ENCODE measurements at places on chromosomes 5 and 9.

GRCh38 chr9:126702151-126703001, 88.6 kb downstream of the LMX1B start:
- no peak for DNase-seq

GRCh38 chr5:8580298-8580697, 711.4 kb downstream of the MTRR start:
- no peak for DNase-seq

GRCh38 chr9:11128156-11128555, 515.4 kb upstream of the PTPRD start:
- no peak for DNase-seq

GRCh38 chr9:74172874-74173273, 324.3 kb upstream of the RORB start:
- no peak for DNase-seq

- DNase-seq = peak; percentile 40
Measured at GRCh38 chr5:129243039-129243438, 148.5 kb downstream of the ISOC1 start.

DNA sequence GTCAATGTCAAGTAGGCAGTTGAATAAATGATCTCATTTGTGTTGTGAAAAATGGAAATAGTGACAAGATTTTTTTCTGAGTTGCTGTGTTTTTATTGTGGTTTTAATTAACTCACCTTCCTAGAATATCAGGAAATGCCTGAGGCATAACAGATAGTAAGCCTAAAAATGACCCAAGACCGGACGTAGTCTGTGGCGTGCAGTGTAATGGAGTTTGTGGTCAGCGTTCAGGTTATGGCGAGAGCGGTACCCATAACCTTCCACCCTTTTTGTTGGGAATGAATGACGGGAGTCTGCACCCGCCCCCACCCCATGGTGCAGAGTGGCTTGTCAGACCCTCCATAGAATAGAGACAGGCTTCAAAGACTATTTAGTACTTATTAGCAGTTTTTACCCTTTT, 119.3 kb downstream of the GALNT10 start:
- peak; percentile 70 for DNase-seq

DNA sequence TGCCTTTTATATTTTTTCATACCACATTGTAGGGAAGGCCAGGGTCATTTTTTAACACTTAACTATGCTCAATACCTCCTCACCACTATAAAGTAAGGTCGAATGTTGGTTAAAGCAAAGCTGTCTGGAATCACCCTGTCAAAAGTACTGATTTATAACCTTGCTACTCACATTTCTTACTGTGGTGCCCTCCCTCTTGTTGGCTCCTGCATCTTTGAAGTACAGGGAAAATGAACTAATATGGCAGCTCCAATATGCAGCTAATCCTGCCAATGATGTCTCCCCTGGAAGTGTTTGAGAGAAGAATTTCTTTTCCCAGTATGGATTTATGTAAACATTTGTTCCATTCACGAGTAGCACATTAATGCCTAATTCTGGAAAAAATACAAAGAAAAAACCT, 108.4 kb upstream of the RPS23 start:
- no peak for DNase-seq

- DNase-seq = no peak
Measured at GRCh38 chr9:133246991-133247390, 28.0 kb downstream of the ABO start.

DNA sequence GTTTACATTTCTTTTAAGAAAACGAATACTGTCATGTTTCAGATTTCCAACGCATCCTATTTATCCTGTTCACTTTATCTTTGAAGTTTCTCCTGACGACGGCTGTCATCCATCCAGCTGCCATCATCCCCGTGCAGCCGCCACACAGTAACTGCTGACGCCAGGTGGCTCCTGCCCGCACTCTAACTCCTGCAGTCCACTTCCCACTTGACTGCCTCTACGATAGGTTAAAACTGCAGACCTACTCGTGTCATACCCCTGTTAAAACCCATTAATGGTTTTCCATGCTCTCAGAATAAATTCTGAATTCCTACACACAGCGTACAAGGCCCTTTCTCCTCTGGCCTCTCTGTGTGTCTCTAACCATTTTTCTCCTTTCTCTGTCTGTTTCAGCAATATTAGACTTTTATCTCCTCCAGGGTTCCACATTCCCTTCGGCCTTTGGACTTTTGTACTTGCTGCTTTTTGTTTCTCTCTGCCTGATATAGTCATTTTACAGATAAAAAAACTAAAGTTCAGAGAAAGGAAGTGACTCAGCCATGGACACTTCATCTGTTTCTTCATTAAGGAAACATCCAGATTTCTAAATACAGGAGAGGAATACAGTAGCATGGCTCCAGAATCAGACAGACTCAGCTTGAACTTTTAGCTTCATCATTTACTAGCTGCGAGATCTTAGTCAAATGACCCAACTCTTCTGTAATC, 84.9 kb downstream of the ADAMTS12 start:
- DNase-seq = peak; percentile 93

- no peak for DNase-seq
Measured at GRCh38 chr5:176405656-176406435, 10.5 kb downstream of the CLTB start.

DNA sequence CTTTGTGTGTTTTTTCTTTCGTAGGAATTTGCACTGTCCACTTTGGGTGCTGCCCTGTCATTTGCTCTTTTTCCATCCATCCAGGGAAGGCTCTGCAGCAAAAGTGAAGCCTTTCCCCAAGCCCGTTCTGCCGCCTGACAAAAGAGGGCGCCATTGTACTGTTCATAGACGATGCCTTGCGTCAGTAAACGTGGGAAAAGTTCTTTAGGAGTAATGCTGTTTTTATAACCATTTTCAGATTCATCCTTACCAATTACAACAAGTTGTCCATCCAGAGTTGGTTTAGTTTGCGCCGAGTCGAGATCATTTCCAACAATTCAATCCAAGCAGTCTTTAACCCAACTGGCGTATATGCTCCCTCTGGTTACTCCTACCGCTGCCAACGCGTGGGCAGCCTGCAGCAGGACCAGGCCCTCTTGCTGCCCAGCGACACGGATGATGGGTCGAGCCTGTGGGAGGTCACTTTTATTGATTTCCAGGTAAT, 34.3 kb upstream of the RPS23 start:
- peak; percentile 91 for DNase-seq

DNA sequence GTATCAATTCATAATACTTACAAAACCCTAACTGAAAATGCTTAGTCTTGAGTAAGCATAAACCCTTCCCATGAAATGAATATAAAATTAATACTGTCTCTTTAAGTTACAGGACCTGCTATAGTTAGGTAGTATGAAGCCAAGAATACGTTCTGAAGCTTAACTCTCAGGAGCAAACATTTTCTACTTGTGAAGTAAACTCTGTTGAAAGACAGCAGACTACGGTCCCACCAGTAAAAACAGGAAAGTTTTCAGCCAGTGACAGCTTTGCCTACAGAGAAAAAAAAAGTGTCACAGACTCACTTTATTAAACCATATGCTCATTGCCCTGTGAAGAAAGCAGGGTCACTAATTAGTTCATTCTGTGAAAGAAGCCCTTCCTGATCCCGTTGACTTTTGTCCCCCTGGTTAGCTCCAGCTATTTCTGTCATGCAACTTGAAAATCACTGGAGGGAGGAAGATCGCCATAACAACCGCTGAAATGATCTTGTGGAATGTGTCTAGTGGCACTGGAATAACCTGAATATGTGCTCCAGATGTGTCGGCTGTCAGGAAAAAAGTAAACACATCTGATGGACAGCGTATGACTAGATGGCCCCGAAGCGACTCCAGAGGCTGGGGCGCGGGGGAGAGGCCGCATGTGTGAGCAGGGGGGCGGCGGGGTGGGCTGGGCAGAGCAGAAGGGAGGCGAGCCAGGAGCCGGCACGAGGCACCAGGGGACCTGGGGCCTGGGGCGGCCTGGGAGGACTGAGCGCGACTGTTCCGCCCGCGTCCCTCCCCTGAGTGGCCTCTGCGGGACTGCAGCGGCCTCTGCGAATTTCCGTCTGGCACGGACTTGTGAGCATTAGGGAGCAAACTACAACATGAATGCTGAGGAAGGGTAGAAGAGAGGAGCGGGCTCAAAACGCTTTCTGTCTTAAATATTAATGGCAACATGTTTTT, 41.9 kb downstream of the BNC2 start:
- DNase-seq = peak; percentile 47

DNA sequence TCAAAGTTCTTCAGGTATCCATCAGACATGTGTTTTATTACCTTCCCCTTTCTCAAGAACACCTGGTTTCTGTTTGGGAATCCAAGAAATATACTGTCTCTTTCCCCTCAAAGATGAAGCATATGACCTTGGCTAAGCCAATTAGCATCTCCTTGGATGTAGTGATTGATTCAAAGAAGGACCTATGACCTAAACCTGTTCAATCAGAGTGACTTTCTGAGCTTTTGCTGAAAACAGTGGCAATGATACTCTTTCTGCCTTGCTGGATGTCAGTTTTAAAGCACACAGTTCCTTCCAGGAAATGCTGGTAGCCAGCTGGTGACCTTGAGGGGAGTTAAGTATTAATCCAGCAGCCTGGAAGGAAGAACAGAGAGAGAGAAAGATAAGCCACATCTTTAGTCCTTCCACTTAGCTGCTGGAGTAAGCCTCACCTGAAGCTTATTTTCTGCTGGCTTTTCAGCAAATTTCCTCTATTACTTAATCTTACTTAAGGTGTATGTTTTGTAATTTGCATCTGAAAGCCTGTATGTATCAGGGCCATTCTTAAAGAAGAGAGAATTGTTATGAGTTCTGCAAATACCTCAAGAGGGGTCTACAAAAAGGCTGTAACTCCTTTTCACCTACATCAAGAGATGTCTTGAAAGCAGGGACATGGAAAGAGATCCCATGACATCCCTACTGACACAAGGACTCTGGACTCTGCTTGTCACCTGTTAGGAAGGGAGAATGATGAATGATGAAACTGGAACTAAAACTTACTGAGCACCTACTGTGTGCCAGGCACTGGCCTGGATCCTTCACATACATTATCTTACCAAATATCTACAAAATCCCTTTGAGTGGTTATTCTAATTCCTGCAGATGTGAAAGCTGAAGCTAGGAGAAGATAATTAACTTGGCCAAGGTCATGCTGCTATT, 35.2 kb upstream of the PIK3R1 start:
- DNase-seq = no peak

DNA sequence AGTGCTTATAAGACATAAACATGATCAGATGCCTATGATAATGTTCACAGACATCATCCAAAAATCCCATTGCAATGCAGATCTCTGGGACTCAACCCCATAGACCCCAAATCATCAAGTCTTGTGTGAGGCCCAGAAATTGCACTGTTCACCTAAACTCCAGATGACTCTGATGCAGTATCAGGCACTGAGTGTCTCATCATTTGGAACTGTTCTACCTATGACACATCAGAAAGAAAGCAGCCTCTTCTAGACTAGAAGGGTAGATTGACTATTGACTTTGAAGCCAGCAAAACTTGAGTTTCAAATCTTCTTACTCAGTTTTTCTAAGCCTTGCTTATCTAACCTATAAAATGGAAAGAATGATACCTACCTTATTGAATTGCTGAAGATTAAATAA, 58.7 kb upstream of the PAPPA start:
- DNase-seq = no peak

DNA sequence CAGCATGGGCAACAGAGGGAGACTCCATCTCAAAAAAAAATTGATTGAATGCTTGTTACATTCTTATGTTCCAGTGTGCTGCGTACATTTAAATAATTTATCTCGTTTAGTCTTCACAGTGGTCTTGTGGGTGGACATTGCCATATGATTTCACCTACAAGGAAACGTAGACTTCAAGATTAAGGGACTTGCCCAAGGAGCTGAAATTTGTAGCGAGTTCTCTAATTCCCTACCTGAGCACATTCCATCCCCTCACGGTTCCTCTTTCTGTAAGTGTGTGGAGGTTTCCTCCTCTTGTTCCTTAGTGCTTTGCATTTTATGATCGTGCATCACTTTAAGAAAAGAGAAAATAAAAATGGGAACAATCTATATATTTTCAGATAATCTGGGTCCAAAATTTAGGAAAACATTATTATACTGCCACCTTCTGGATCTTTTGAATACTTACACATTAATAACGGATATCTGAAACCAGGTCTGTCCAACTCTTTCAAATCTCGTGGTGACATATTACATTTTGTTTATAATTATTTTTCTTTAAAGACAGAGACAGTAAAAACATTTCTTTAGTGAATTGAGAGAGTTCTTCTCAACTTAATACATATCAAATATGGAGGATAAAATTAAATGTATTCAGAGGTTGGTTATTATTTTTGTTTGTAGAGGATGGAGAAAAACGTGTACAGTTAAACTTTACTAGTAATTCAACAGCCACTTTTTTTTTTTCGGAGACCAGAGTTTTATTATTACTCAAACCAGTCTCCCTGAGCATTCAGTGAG, 29.9 kb upstream of the C7 start:
- peak; percentile 60 for DNase-seq

DNA sequence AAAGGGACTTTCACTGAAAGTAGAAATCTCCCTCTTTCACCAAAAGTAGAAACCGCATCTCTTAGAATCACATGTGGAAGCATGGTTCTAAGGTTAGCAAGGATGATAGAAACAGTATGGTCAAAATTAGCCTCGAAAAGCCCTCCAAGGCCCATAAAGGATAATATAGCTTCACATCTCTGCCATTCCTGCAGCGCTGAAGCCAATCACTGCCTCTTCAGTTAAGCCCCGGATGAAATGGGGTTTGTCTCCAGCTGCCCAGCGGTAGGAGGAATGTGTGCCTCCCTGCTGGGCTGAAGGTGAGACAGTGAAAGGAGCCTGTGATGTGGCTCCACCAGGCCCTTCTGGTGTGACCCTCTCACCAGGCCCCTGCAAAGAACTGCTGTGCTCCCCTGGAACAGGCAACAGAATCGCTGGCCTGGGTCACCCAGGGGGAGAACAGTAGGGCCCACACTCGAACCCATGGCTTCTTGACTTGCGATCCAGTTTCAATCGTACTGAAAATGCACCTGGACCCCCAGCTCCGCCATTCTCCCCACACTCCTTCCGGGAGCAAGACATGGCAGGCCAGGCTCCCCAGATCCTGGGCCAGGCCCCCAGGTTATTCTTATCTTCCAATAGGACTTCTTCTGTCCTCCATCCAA, 47.2 kb downstream of the CAMK2A start:
- no peak for DNase-seq

GRCh38 chr9:14932231-14932630, 22.0 kb upstream of the FREM1 start:
- DNase-seq = no peak

- peak; percentile 72 for DNase-seq
Measured at GRCh38 chr9:72271613-72272478, 93.2 kb downstream of the ZFAND5 start.

DNA sequence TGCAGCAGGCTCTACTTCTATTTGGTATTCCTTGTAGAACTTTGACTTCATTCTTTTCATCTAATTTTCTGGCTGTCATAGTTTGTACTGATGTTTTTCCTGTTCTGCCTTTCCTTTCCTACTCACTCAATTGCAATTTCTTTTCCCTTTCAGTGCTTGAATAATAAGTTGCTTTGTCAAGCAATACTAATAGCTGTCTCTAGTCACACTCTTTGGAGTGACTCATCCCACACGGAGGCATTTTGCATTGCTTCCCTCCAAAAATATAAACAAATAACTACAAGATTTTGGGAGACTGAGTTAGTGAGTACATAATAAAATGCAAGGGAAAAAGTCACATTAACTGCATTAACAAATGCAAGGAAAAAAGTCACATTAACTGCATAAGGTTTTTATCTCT, 465.9 kb downstream of the CDH9 start:
- DNase-seq = no peak
